ENCODE measurements at places on chromosomes 1 and 21. TPM values are rescaled to one million over a fixed set of nuclear protein-coding genes. Genes with fewer than 3 reads are reported as not detected.

DNA sequence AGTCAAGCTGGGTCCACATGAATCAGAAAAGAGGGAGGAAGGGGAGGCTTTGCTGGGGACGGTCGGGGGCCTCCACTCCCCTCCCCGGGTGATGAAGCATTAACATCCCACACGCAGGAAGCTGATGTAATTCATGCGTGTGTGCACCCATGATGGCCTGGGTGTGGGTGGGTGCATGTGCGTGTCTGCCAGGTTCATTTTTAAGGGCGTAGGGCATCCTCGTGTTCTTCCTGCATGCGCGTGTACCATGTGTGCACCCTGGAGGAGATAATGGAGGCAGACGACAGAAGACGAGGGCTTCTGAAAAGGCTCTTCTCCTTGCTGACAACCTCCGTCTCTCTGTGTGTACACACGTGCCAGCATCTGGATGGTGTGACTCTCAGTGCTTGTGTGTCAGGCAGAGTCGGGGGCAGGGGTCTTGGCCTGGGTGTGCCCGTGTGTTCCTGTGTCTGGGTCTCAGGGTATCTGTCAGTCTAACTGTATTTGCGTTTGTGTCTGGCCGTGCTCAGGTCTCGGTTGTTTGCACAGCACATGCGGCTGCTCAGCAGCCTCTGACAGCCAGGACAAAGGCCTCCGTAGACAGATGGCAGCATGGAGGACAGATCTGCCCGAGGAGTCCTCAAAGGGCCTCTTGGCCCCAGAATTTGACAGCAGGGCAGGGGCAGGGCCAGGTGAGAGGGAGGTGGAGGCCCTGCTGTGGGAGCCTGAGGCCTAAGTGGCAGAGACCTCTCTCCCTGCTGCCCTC lies 2.4 kb downstream of the RAP1GAP start:
- no peak for DNase-seq

GRCh38 chr1:156431769-156432668 lies 63.0 kb downstream of the RHBG start:
- no peak for DNase-seq

The FAM177B gene
- total RNA-seq, result not detected

The VANGL2 gene
- total RNA-seq, result 79.4 TPM

DNA sequence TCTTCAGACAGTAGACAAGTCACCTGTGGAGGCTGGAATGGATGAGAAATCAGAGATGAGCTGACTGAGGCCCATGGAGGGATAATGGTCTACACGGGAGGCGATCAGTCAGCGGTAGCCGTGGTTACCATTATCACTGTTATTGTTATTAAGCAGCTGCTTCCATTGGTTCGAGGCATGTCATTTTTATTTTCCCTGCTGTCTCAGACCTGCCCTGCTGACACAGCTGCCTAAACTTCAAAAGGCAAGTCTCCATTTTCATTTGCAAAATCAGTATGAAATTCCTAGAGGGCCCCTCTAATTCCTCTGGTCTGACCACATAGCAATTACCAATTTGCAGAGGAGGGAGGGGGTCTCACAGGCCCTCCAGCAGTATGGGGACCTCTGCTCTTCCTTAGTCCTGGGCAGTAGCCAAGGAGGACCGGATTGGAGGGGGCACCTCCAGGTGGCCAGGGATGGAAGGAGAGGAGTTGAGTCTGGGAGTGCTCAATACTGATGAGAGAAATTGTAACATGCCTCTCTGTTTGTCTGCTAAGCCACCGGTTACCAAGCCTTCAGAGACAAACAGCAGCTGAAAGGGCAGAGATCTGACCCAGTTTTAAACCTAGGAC lies 184.2 kb downstream of the TRABD2B start:
- DNase-seq, result no peak

The INAVA gene
- total RNA-seq, result 2.4 TPM

DNA sequence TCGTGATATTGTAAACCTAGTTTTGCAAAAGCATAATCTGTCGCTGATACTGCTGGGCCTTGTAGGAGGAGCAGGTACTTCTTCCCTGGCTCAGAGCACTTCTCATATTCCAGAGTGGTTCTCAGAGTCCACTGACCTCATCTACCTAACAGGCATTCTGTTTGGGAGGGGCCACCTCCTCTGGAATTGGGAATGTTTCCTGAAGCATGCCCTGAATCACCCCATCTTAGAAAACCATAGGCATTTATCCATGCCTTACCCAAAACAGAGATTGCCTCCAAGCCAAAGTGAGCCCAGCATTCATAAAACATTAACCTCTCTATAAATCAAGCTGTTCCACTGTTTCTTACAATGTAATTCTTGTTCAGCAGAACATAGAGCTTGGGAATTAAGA lies 35.1 kb downstream of the SLC44A3 start:
- no peak for DNase-seq

The RPTN gene
- total RNA-seq, result not detected

The CFHR4 gene
- not detected for total RNA-seq

- DNase-seq, result no peak
Measured at GRCh38 chr1:41322835-41323234, 38.4 kb upstream of the FOXO6 start.

DNA sequence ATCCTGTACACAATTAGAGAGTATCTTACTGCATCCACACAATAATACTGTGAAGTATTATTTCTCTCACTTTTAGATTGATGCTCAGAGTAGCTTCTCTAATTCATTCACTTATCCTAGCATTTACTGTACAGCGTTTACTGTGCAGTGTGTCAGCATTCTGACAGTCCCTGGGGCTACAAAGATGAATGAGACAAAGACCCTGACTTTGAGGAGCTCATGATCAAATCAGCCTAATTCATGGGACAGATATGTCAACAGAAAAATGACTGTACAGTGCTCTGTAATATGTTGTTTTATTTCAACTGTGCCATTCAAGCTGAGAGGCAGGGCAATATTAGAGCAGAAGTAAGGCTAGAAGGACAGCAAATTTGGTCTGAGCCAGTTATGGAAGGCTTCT lies 152.5 kb downstream of the ZNF648 start:
- DNase-seq, result no peak

- no peak for DNase-seq
Measured at GRCh38 chr1:47545912-47546483, 108.2 kb downstream of the FOXD2 start.

- DNase-seq, result no peak
Measured at GRCh38 chr1:116508984-116509980, 61.5 kb downstream of the CD58 start.

The LCE1D gene
- not detected for total RNA-seq

GRCh38 chr1:11143401-11143800 lies 43.7 kb upstream of the EXOSC10 start:
- DNase-seq, result no peak

DNA sequence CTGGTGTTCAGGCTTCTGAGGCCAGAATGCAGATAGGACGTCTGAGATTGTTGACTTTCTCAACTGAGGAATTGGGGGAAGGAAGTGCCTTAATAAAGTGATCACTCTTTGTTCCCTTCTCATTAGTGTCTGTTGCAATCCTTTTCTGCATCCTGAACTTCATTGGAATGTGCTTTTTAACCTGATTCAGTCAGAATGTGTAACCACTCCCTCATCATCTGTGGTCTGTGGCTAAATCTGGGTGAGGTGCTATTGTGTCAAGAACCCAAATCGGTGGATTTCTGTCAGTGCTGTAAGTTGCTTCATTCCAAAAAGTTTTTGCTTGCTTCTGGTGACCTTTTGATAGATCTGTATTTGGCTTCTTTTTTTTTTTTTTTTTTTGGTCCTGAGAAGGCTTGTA lies 38.2 kb downstream of the ARID1A start:
- no peak for DNase-seq

DNA sequence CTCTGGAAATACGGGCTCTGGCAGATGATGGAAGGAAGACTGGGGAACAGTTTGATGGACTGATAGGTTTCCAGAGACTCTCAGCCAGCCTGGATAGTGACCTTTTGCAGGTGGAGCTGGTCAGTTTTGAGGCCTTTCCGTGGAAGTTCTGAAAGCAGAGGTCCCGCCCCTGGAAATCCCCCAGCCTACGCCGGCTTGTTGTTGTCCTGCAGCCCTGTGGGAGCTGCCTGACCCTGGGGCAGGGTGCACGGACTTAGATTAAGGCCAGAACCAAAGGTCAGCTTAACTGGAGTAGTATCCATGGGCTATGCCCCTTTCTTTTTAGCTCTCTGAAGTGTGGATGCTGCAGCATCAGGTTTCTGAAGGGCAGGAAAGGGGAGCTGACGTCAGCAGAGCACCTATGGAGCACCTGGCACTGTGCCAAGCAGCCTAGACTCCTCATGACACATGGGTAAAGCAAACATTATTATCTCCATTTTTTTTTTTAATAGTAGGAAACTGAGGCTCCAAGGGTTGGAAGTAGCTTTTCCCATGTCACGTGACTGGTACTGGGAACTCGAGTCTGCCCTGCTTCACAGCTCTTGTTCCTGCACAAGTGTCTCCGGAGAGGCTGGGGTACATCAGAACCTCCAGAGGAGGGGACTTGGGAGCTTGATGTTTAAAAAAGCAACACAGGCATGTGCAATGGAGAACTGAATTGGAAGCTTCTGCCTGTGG lies 38.5 kb downstream of the IER5 start:
- no peak for DNase-seq

- DNase-seq, result no peak
Measured at GRCh38 chr1:62476525-62477219, 39.8 kb downstream of the USP1 start.

The ATAD3C gene
- 10.2 TPM for total RNA-seq

DNA sequence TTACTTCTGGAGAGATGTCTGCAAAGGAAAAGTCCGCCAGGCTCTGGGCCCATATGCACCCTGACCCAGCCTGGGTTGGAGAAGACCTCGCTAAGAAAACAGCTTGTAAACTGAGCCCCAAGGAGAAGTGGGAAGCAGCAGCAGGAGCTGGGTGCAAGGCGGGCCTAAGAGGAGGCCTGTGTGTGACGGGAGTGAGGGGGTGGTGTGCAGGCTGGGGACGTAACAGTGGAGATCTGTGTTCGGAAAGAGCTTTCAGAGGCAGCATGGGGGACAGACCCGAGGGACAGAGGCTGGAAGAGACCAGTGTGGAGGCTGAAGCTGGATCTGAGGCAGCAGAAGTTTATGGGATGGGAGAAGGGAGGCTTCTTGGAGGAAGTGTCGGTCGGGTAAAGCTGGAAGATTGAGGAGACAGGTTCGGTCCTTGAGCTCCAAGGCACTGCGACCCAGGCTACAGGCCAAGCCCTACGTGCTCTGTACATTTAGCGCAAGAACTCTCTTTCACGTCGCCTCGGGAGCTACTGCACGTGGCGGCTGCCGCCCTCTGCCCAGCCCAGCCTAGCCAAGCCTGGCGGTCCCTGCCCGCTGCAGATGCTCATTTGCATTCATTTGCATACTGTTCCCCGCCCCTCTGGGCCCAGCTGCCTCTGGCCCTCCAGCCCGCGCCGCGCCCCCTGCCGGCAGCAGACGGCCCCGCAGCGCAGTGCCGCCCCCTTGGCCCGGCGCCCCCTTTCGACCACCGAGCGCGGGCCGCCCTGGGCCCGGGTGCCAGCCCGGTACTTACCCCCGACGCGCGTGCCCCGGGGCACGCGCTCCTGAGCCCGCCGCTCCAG lies 6.3 kb downstream of the HPCA start:
- peak; percentile 91 for DNase-seq

The RHOU gene
- 79.7 TPM for total RNA-seq

DNA sequence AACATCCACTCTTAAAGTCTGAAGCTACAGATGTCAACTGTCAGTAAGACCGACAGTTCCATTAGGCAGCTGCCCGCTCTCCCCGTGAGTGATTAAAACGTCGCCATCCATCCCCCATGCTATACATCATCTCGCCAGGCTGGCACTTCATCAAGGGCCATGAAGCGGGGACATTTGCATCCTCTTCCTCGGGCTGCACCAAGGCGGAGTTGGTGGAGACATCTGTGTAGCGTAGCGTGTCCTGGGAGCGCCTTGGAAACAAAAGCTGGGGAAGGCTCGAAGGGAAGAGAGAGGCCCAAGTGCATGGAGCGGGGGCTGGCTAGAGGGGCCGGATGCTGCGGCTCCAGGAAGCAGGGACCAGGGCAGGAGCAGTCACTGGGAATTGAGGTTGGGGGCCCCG lies 250.1 kb downstream of the KAZN start:
- no peak for DNase-seq

DNA sequence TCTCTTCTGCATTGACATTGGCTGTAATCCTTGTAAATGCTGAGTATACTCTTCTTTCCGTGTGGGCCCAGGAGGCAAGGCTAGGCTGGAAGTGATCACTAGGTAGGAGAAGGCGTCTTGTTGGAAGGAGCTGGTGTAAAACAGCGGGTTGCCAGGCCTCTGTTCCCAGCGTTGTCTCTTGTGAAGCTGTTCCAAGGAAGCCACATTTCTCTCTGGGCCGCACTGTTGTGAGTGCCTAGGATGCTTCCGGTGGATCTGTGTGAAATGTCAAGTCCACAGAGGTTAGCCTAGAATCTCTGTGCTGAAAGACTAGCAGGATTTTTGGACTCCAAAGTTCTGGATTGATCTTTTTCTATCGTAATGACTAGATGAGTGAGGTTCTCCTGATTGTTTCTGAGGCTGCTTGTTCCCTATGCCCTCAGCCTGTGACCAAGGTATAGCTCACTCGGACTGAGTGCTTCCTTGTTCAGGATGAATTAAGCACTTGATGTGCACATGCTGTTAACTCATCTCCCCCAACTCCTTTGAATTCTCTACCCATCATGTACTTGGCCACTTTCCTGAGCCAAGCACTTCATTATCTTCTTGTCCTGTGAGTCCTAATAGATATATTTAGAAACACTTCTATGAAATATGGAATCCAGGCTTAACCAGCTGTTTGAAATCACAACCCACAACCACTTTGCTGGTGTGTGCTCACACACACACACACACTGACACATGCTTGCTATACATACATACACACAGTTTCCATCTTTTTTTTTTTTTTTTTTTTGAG lies 63.3 kb downstream of the PBX1 start:
- no peak for DNase-seq

DNA sequence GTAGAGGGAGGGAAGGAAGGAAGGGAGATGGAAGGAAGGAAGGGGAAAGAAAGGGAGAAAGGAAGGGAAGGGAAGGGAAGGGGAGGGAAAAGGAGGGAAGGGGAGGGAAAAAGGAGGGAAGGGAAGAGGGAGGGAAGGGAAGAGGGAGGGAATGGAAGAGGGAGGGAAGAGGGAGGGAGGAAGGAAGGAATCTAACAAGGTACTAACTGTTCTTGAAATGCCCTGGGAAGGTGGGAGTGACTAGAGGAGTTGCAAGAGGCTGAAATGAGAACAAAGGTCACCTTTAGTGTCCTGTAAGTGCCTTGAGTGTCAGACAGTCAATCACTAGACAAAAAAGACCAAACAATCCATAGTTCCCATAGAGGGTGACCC lies 2.3 kb upstream of the ATP2B4 start:
- no peak for DNase-seq

DNA sequence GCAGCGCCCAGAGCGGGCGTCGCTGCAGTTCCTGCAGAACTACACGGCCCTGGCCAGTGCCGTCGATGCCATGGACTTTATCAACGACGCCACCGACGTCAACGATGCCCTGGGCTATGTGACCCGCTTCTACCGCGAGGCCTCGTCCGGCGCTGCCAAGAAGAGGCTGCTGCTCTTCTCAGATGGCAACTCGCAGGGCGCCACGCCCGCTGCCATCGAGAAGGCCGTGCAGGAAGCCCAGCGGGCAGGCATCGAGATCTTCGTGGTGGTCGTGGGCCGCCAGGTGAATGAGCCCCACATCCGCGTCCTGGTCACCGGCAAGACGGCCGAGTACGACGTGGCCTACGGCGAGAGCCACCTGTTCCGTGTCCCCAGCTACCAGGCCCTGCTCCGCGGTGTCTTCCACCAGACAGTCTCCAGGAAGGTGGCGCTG lies 22.0 kb downstream of the COL6A1 start:
- no peak for DNase-seq

The C4BPA gene
- not detected for total RNA-seq

The TACSTD2 gene
- total RNA-seq, result not detected

GRCh38 chr1:13699936-13700520 lies at the start of gene PRDM2:
Gene PRDM2, plus strand, starts transcription at chr1:13700188. Its CDS starts 15,418 bp downstream, at chr1:13715606.
- peak; percentile 63 for DNase-seq
